Fibroblast of gingiva (primary cell): ENCODE measurements at places on chromosomes 13 and 19.

DNA sequence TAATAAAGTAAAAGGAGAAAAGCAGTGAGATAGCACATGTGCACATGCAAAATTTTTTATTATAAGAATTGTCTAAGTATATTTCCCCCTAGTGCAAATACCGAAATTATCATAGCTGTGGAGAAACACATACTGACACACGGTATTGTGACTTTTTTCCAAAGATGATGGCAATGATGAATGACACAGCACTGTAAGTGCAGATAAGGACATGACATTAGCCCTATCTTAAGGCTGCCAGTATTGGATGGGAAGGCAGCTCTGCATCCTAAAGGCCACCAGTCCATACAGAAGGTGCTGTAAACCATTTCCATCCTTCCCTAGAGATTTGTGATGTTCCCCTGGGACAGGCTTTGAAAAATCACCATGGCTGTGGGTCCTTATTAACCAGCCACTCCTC, 11.5 kb upstream of the MICU2 start:
- no peak for DNase-seq

DNA sequence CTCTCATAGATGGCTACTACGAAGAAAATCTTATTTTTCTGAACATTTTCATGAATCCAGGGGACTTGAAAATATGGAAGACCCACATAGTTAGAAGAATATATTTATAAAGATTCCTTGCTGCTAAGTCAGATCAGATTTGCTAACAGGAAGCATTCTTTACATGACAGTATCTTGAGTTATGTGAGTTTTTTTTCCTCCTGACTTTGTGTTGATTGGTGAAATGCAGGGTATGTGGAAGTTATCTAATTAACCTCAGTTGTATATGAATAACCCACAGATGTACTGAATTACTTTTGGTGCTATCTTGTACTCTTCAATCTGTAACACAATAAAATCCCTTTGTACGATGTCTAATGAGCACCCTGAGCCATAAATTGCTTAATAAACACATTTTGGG, 53.8 kb downstream of the ESD start:
- no peak for DNase-seq

DNA sequence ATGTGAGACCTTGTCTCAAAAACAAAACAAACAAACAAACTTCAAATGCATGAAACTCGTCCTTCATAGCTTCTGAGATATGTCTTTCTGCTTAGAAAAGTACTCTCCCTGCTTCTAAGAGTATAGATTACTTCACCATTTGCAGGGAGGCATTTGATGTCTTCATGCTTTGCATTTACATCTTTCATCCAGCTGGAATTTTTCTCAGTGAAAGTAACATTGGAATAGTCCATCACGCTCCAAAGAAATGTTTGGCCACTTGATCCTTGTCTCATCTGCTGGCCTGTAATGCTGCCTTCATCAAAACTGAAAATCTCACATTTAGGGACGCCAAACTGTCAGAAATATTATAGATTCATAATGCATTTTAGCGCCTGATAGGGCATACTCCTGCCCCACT, 19.2 kb downstream of the PNMA8A start:
- no peak for DNase-seq

GRCh38 chr13:31009166-31009565, 76.7 kb downstream of the TEX26 start:
- DNase-seq: no peak

- DNase-seq: no peak
These were observed 13.4 kb upstream of the NALCN start for GRCh38 chr13:101429733-101430132.

GRCh38 chr13:81498969-81499368, 1158.0 kb upstream of the SPRY2 start:
- no peak for DNase-seq

GRCh38 chr13:101747039-101747438, 294.6 kb downstream of the ITGBL1 start:
- DNase-seq: no peak

- no peak for DNase-seq
These were observed 16.6 kb downstream of the CKM start for GRCh38 chr19:45306040-45306439.

GRCh38 chr19:36150586-36150985, 1.7 kb downstream of the COX7A1 start:
- DNase-seq: no peak

GRCh38 chr19:18785179-18786124, 5.7 kb downstream of the COMP start:
- DNase-seq: peak; percentile 42

- DNase-seq: peak; percentile 83
These were observed 1.5 kb upstream of the BCAT2 start for GRCh38 chr19:48812094-48812929.

DNA sequence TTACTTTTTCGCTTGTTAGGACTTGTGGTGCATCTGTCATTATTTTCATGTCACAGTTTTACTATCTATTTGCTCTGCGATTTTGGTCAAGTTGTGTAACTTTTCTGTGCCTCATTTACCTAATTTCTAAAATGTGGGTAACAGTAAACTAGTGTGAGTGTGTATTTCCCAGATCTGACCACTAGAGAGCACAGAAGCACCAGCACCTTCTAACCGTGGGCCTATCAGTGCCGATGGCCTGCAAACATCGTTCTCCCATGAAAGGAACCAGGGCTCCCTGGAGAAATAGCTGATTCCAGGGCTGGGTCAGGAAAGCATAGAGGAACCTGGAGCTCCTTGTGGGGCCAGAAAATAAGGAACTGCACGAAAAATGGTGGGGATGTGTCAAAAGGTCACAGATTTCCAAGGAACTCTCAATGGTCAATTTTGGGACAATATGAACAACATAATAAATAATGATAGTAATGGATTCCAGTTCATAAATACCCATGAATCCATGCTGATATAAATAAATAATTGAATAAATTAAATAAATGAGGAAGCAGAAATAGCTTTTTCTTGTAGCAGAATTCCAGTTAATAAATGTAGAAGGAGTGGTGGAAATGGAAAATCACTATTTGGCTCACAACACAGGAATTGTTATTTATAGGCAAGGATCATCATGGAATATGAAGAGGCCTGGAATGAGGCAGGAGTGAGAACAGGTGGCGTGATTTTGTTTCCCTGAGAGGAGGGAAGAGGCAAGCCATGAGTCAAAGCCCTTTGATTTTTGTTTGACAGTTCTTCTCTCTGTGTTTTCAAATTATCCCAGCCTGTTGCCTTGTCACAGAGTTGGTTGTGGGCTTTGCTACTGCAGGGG, 31.1 kb downstream of the CEACAM8 start:
- peak; percentile 15 for DNase-seq

GRCh38 chr13:97810152-97810551, 143.3 kb upstream of the IPO5 start:
- DNase-seq: no peak

DNA sequence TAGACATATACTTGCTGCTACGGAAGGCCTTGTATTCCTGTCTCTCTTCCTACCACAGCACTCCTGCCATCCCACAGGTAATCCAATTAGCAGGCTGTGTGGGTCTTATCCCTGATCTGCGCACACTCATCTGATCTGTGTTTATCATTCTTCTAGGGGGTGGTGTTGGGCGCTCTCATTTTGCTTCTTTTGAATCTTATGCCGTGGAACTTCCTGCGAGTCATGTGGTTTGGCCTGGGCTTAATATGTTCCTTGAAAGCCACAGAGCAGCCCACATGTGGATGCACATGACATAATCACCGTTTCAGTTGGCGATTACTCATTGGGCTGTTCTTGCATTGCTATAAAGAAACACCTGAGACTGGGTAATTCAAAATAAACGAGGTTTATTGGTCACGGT, 7.5 kb downstream of the RASA3 start:
- peak; percentile 47 for DNase-seq

GRCh38 chr13:40583738-40584137, 82.7 kb downstream of the FOXO1 start:
- DNase-seq: no peak

DNA sequence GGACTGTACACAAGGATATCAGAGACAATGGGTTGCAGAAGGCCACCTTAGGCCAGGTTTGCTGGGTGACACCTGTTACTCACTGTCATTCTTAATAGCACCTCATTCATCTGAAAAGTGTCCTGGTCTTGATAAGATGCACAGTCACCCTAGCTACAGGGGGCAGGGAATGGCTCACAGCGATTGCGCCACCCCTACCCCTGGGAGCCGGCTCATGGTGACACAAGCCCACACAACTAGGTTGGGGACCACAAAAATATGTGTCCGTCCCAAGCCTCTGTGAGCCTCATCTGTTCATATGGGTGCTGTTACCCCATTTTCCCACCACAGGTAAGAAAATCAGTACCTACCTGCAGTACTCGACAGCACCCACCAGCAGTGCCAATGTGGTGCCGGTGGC, 23.4 kb downstream of the MED26 start:
- no peak for DNase-seq

DNA sequence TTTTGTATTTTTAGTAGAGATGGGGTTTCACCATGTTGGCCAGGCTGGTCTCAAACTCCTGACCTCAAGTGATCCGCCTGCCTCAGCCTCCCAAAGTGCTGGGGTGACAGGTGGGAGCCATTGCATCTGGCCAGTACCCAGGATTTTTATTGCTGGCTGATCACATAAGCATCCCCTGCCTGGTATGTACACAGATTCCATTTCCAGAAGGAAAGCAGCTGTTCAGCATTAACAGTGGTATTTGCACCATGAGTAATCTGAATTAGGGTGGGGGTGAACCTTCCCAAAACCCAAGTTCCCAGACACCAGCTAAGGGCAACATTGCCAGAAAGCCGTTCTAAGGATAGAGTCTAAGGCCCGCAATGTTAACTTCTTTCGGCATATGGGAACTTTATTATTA, 7.3 kb downstream of the ZNF555 start:
- no peak for DNase-seq

DNA sequence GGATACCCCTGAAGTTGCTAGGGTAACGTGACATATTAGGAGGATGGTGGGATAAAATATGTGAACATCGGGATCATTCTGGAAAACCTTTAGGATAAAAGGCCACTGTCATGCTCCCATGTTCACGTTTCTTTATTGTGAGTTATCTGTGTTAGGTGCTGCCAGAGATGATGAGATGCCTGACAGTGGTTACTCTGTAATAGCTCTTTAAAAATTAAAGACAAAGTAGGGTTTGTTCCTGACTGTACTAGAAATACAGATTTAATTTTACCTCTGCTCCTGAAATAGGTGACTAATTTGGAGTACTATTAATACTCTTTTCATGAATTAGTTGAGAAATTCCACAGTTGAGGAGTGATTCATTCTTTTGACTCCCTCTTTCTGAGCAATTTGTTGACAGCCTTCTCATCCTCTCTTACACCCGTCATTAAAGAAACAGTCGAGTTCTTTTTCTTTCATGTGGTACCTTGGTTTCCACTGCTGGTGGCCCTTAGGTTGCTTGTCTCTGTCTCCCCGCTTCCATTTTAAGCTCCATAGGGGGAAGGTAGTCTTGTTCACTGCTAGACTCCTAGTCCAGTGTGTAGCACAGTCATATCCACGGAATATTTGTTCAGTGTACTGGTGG, 28.4 kb downstream of the SAE1 start:
- no peak for DNase-seq

- DNase-seq: no peak
These were observed 32.2 kb downstream of the SLAIN1 start for GRCh38 chr13:77729502-77730221.

- no peak for DNase-seq
These were observed 326.1 kb upstream of the TSHZ3 start for GRCh38 chr19:31675193-31675913.

GRCh38 chr13:106299621-106300020, 235.8 kb downstream of the EFNB2 start:
- peak; percentile 40 for DNase-seq

DNA sequence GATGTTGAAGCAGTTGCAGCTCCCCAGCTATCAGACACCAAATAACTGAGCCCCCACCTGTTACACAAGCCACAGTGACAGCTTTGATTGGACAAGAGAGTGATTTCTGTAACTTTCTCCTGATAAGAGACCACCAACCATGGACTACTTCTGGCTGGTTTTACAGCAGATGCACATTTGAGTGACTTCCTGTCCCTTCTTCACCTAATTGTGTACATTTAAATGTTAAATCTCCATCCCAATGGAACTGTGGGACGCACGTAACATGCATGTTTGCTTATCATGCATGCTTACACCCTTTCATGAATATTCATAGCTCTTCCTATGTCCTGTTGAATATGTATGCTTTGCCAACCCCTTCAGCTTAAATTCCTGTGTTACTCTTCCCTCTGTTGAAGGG, 6.0 kb upstream of the TNFSF11 start:
- DNase-seq: no peak

DNA sequence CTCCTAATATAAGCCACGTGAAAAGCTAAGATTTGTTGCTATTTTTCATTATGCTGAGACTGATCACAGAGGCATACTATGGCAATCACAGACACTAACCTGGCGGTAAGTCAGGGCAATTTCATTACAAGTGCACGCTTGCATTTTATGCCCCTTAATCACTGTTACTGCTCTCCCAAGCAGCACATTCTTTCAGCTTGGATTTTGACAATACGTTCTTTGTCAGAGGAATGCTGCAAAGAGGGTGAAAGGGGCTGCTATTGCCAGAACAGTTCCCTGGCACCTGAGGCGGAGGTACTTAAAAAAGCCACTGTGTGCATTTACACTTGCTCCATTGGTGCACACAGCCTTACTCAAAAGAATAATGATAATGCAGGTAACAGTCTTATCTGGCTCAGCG, 346.6 kb downstream of the RFC3 start:
- no peak for DNase-seq

DNA sequence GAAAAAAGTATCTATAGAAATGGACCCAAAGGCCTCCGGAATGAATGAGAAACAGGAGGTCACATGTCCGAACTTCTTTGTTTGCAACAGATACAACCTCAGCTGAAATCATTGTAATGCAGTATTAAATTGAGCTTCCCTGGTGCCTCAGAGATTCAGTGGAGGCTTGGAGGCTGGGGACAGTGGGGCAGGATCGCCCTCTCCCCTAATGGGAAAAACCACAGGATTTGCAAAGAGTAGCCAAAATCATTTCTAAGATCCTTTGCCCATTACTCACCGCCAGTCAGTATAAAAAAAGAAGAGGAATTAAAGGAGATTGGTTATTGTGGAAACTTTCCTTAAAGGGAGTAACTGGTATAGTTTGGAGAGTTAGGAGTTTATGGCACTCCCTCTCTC, 30.4 kb upstream of the IRS2 start:
- peak; percentile 40 for DNase-seq

DNA sequence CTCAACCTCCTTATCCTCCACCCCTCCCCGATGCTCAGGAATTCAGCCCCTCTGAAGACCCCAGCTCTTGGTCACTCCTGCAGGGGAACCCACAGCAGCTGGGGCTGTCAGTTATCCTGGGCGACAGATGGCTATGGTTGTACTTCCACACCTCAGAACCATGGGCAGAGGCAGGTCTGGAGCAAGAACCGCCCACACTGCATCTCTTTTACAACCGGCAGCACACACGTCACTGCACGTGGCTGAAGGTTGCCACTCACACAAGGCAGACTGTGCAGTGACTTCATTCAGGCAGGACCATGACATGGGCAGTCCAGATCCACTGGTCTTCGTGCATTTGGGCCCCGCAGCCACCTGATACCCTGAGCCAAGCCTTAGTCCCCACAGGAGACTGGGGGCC, 21.5 kb upstream of the SDHAF1 start:
- DNase-seq: no peak
